ENCODE measurements at places on chromosomes 3 and 15.
A peak's percentile ranks its signal among the peaks of the same experiment; 100 is the strongest.

DNA sequence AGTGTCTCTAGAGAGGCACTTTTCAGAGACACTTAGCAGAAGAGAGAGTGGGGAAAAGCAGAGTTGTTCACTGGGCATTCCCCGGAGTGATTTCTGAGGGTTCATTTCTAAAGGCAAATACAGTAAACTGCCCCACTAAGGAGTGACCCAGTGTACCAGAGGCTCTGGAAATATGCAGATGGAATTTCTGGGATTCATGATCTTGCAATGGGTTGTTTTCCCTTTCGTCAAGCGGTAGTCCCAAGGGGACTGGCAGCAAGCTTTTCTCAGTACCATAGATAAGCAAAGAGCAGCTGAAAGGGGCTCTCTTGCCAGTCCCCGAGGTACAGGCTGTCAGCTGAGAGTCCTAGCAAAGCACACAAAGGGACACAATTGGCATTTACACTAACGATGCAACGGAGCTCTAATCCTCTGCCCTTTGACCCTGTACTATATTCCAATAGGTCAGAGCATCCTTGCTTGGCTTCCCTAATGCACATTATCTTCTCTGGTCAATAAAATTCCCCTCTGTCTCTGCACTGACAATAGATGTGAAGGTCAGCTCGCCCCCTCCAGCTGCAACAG, 155.6 kb downstream of the SEMA6D start:
- no peak overlapping the region for H3K4me3 ChIP-seq
- H3K36me3 ChIP-seq = no peaks in the 10 kb centered on the region
- H3K27ac ChIP-seq = no peak overlapping the region
- no peaks in the 10 kb centered on the region for H3K27me3 ChIP-seq
- no peaks in the 10 kb centered on the region for H3K4me1 ChIP-seq

DNA sequence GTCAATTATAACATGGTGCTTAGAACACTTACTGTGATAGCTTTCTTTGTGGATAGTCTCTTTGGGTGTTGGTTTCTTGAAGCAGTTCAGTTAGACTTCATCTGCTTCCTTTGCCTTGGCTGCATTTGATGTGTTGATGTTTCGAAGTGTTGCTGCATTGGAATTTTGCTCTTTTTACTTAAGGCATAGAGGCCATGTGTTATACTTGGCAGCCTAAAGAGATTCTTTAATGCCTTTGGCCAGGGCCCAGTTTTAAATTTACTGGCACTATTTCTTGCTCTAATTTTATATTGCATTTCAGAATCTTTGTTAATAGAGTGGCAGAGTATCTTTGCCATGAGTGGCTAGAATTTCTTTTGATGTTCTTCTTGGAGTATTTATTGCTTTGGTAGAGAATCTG, 21.2 kb downstream of the NR1D2 start:
- no peak overlapping the region for H3K4me3 ChIP-seq
- DNase-seq = no peak
- no peak overlapping the region for H3K27ac ChIP-seq
- no peaks in the 10 kb centered on the region for H3K27me3 ChIP-seq
- H3K4me1 ChIP-seq = peaks cover 15% of the 10 kb centered on the region
- peaks cover 5% of the 10 kb centered on the region for H3K36me3 ChIP-seq

- H3K27ac ChIP-seq = no peak overlapping the region
- DNase-seq = peak; percentile 45
- no peaks in the 10 kb centered on the region for H3K36me3 ChIP-seq
- peaks cover 21% of the 10 kb centered on the region for H3K4me1 ChIP-seq
- H3K27me3 ChIP-seq = peaks cover 9% of the 10 kb centered on the region
Measured at GRCh38 chr3:13654330-13655060, 105.6 kb downstream of the FBLN2 start.

- peaks cover 14% of the 10 kb centered on the region for H3K4me1 ChIP-seq
- no peak for DNase-seq
- peaks cover 34% of the 10 kb centered on the region for H3K27me3 ChIP-seq
- H3K36me3 ChIP-seq = no peaks in the 10 kb centered on the region
Measured at GRCh38 chr3:157436583-157437291, at the start of gene PTX3. Gene PTX3 (plus strand): TSS chr3:157436850. CDS start chr3:157436934, 84 bp downstream.

GRCh38 chr15:95059346-95059905, 828.1 kb downstream of the MCTP2 start:
- DNase-seq = no peak
- H3K36me3 ChIP-seq = peaks cover 2% of the 10 kb centered on the region
- H3K27ac ChIP-seq = no peak overlapping the region
- H3K4me3 ChIP-seq = no peak overlapping the region
- H3K27me3 ChIP-seq = no peaks in the 10 kb centered on the region

GRCh38 chr15:67865766-67866165, 25.9 kb upstream of the RNU6-1 start:
- H3K4me1 ChIP-seq = peaks cover 11% of the 10 kb centered on the region
- no peak overlapping the region for H3K27ac ChIP-seq
- H3K36me3 ChIP-seq = peaks cover 2% of the 10 kb centered on the region
- H3K4me3 ChIP-seq = no peak overlapping the region
- peaks cover 31% of the 10 kb centered on the region for H3K27me3 ChIP-seq

- peak overlapping the region; percentile 95 for H3K4me3 ChIP-seq
- peak; percentile 62 for DNase-seq
- H3K27me3 ChIP-seq = peaks cover 40% of the 10 kb centered on the region
Measured at GRCh38 chr3:66499881-66500575, 794 bp downstream of the LRIG1 start.

DNA sequence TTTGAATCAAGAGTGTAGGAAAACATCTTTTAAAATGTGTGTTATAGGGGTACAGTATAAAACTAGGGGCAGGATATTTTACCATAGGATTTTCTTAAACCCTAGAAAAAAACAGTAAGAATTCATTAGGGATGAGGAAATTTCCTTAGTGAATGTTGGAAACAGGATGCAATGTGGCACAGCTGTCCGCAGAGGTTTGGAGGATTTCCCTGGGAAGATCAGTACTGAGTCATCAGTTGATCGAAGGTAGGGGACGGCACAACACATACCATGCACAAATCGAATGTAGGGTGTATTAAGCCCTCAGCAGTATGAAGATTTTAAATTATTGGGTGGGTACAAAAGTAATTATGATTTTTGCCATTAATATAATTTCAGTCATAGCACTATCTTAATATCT, 49.9 kb downstream of the FNDC3B start:
- H3K27ac ChIP-seq = no peak overlapping the region
- no peaks in the 10 kb centered on the region for H3K36me3 ChIP-seq
- H3K4me3 ChIP-seq = no peak overlapping the region
- no peak for DNase-seq

- H3K4me3 ChIP-seq = no peak overlapping the region
- H3K27ac ChIP-seq = no peak overlapping the region
- DNase-seq = no peak
- no peaks in the 10 kb centered on the region for H3K4me1 ChIP-seq
Measured at GRCh38 chr3:132145833-132146232, 111.0 kb upstream of the CPNE4 start.

DNA sequence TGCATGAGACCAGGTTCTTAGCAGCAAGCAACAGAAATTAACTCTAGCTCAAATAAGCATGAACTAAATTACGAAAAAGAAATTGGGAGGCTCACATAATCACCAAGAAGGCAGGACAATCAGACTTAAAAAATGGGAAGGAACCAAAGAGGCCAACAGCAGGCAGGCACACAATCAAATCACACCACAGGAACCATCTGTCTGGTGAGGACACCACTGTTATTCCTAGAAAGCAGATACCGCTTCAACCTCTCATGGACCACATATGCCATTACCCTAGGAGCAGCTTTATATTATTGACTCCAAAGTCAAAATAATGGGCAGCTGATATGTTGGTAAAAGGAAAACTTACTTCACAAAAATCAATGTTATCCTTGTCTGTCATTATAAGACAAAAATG, 51.6 kb downstream of the SUCLG2 start:
- no peaks in the 10 kb centered on the region for H3K27me3 ChIP-seq
- no peak for DNase-seq
- peak overlapping the region; percentile 74 for H3K4me3 ChIP-seq
- peaks cover 77% of the 10 kb centered on the region for H3K4me1 ChIP-seq
- H3K36me3 ChIP-seq = peaks cover 8% of the 10 kb centered on the region

DNA sequence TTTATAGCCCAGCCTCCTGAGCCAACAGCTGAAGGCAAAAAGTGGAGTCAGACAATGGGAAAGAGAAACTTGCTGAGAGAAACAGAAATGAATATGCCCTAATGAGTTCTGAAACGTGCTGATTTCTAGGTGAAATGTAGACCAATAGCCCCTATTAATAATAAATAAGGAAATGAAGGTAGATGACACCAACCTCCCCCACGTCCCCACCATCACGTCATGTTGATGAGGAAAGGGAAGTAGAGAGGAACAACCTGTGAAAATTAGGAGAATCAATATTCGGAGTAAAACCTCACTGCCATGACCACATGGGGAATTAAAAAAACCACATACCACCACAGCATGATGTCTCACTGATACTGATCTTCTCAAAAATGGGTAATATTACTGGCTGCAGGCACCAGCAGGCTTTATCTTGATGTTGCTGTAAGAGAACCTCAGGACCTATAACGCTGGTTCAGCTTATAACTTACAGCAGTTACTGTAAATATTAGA, 64.0 kb downstream of the KAT2B start:
- H3K4me1 ChIP-seq = peaks cover 40% of the 10 kb centered on the region
- no peaks in the 10 kb centered on the region for H3K27me3 ChIP-seq
- H3K4me3 ChIP-seq = peak overlapping the region; percentile 87
- peak overlapping the region; percentile 95 for H3K27ac ChIP-seq
- H3K36me3 ChIP-seq = no peaks in the 10 kb centered on the region

DNA sequence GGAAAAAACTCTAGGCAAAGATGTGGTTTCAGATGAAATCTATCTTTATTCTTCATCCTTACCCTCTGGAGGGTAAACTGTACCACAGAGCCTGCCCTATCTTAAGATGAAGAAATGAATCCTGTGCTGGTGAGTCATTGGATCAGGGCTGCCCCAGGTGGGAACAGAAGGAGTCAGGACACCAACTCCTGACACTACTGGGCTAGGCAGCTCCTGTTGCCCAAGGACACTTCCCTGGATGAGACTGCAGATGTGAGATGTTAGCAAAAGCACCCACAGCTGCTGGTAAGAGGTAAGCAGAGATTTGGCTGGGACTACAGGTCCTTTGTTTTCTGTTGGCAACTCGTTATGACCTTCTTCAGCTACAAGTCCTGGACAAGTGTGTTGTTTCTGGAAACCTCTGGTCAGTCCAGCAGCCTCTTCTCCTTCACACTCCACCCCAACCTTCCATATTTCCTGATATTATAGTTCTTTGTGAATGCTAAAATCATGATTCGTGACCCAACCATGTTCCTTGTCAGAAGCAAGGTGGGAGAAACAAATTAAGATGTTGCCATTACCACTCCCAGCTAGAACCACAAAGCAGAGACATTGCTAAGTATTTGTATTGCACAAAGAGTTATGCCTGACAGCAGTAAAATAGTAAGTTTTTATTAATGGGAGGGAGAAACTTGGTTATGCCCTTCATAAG, 104.2 kb upstream of the TGFBR2 start:
- no peak for DNase-seq
- H3K27ac ChIP-seq = no peak overlapping the region
- H3K27me3 ChIP-seq = no peaks in the 10 kb centered on the region
- H3K4me1 ChIP-seq = peaks cover 47% of the 10 kb centered on the region
- peak overlapping the region; percentile 67 for H3K4me3 ChIP-seq

DNA sequence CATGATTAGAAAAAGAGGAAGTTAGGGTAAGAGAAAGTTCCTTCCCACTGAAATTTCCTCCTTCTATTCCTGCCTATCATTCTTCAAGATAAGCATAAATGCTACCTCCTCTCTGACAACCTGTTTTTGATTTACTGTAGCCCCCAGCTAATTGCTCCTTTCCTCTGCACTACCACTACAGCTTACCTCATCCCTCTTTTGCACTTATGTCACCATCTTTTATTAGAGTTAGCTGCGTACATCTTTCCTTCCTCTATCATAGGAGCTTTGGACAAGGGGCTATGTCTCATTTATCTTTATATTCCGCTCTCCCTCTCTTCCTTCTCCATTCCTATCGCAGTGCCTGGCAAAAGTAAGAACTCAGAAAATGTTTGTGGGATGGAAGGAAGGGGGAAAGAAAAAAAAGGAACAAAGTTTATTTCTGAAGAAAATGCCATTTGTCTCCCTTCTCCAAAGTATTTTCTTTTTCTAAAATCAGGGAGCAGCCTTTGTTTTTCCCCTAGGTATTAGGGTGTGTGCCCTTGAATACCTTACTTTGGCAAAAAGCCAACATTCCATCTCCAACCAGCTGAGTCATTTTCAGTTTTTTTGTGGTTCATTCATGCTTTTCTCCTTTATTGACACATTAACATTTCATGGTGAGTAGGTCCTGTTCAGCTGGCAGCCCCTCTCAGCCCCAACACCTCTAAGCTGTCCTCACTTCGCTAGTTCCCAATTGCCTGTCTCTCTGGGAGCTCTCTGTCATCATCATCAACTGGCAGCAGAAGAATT, 87.6 kb upstream of the SOX2 start:
- H3K4me1 ChIP-seq = no peaks in the 10 kb centered on the region
- no peaks in the 10 kb centered on the region for H3K36me3 ChIP-seq
- no peak overlapping the region for H3K4me3 ChIP-seq
- H3K27ac ChIP-seq = no peak overlapping the region
- peaks cover 2% of the 10 kb centered on the region for H3K27me3 ChIP-seq

DNA sequence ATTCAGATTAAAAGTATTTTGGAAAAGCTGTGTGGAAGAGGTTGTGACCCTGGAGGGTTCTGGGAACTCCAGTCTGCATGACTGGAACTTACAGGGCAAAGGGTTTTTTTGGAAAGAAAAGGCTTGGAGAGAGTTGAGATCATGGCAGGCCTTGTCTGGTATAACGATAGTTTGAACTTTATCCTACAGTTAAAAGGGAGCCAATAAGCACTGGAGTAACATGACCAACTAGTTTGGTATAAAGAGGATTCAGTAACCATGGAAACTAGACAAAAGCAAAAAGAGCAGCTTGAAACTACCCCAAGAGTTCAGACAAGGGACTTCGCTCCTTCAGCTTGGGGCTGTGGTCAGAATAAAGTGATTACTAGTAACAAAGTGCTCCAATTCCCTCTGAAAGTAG, 151.2 kb upstream of the TMCO5A start:
- H3K27me3 ChIP-seq = no peaks in the 10 kb centered on the region
- no peak for DNase-seq
- H3K4me3 ChIP-seq = no peak overlapping the region
- H3K36me3 ChIP-seq = no peaks in the 10 kb centered on the region
- H3K27ac ChIP-seq = no peak overlapping the region
- no peaks in the 10 kb centered on the region for H3K4me1 ChIP-seq

DNA sequence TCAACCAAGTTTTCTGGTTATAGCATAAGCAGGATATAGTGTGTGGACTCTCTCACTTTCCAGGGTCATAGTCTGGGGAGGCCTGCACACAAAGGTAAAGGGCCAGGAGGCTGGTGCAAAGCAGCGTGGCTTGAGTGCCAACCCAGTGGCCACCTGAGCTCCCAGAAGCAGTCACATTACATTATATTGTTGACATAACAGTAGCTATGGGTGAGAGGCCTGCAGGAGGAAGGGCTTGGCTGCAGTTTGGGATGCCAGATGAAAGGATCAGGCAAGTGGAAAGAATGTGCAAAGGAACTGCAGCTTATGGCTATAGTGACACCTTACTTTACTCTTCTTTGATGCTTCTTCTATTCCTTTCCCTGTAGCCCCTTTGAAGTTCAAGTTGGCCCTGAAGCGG, 96.5 kb downstream of the FLNB start:
- no peak for DNase-seq
- peaks cover 7% of the 10 kb centered on the region for H3K4me1 ChIP-seq
- H3K36me3 ChIP-seq = peaks cover 4% of the 10 kb centered on the region
- no peak overlapping the region for H3K4me3 ChIP-seq
- no peaks in the 10 kb centered on the region for H3K27me3 ChIP-seq
